Activated CD8-positive, alpha-beta memory T cell treated with anti-CD3 and anti-CD28 coated beads, Interleukin-2, amount 50 U/mL, for 4 hours (primary cell): ENCODE measurements at places on chromosomes 13 and 19.

DNA sequence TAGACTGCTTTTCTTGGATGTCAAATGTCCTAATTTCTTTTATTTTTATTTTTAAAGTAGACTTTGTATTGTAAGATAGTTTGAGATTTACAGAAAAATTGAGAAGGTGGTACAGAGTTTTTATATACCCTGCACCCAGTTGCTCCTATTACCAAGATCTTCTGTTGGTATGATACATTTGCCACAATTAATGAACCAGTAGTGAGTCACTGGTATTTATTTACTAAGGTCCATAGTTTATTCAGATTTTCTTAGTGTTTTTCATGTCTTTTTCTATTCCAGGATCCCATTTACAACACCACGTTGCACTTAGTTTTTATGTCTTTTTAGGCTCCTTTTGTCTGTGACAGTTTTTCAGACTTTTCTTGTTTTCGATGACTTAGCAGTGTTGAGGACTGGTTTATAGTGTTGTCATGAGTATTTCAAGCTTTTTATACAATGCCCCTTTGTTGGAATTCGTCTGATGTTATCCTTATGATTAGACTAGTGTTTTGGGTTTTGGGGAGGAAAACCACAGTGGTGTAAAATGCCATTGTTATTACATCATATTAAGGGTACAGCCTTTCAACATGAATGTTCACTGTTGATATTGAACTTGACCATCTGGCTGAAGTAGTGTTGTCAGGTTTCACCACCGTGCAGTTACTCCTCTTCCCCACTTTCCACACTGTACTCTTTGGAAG lies 35.9 kb downstream of the COG3 start:
- no peak for DNase-seq

DNA sequence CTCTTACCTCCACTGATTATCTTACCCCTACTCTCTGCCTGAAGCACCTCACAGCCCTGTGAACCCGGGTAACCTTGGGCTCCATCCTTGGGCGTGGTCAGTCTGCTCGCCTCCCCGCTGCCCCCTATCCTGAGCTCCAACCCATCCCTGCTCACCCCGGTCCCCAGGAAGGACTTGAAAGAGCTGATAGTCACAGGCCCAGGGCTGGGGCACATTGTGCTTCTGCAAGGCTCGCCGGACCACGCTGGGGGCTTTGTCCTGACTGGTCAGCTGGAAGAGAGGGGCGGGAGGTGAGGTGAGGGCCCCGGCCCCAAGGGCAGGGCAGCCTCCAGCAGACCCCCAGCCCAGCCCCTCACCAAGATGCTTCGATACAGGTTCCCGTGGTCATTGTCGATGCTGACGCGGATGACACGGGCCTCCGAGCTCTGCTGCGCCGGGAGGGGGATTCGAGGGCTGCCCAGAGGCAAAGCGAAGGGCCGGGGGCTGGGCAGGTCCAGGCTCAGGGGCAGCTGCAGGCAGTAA lies 13.0 kb upstream of the EPOR start:
- no peak for DNase-seq

GRCh38 chr19:1245494-1246264 lies 2.7 kb upstream of the MIDN start:
- DNase-seq: no peak

GRCh38 chr19:1806184-1807029 lies 5.7 kb downstream of the ATP8B3 start:
- no peak for DNase-seq

GRCh38 chr13:109713681-109714080 lies 72.7 kb downstream of the IRS2 start:
- DNase-seq: no peak

- DNase-seq: no peak
Measured at GRCh38 chr19:10899151-10899653, 27.8 kb downstream of the CARM1 start.
